AG08395 (cell line): ENCODE measurements at places on chromosomes 6 and 20.

GRCh38 chr6:33160728-33161344 lies 31.4 kb downstream of the COL11A2 start:
- peak; percentile 91 for DNase-seq

GRCh38 chr6:144394210-144394609 lies 109.1 kb downstream of the UTRN start:
- DNase-seq, result no peak

DNA sequence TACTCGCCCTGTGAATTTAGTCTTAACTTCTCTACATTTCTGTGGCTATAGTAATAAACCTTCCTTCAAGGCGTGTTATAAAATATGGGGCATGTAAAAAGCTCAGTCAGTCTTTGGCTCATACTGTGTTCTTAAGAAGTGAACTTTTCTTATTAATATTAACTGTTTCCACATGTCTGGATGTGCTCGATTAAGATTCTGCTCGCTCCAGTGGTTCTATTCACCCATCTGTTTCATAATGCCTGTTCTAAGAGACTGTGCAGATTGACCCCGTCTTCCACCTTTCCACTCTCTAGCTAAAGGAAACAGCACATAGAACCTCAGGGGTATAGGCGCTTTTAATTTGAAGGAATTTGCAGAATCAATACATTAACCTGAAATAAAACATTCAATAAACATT lies 99.9 kb downstream of the L3MBTL3 start:
- DNase-seq, result no peak

DNA sequence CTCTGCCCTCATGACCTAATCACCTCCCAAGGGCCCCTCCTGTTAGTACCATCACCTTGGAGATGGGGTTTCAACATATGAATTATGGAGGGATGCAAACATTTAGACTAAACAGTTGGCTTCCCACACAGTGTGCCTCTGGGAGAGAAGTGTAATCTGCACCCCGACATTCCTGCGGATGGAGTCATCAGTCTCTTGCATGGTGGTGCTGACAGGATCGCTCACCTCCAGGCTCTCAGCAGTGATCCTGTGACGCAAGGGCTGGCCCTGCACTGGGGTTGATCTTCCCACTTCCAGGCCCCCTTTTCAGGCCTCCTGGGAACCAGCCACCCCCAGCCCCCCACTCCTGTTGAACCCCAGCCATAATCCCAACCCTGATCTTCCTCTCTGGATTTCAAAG lies 16.0 kb upstream of the PI16 start:
- DNase-seq, result peak; percentile 65

- no peak for DNase-seq
Measured at GRCh38 chr6:26175033-26175427, 87.8 kb downstream of the HFE start.

DNA sequence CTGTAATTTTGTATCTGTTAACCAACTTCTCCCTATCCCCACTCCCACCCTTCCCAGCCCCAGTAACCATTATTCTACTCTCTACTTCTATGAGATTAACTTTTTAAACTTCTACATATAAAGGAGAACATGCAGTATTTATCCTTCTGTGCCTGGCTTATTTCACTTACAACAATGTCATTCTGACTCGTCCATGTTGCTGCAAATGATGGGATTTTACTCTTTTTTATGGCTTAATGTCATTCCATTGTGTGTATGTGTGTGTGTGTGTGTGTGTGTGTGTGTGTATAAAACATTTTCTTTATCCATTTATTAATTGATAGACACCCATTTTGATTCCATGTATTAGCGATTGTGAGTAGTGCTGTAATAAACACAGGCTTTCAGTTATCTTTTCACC lies 76.1 kb downstream of the COL19A1 start:
- no peak for DNase-seq

GRCh38 chr6:107735906-107736635 lies 88.0 kb downstream of the SCML4 start:
- no peak for DNase-seq

DNA sequence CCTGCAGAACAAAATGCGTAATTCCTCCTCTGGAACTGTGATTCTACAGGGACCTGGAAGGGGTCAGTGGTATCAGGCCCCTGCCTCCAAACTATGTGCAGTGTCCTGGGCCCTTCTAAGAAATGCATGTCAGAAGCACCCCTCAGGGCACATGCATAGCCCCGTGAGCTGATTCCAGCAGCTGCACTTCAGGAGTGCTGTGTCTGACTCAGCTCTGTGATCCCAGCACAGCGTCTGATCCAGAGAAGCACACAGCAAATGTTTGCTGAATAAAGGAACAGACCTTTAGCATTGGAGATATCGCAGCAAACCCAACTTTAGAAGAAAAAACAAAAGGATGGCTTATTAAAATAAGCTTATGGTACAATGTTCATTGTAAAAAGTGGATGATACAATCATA lies 15.8 kb upstream of the MAFB start:
- DNase-seq, result no peak

DNA sequence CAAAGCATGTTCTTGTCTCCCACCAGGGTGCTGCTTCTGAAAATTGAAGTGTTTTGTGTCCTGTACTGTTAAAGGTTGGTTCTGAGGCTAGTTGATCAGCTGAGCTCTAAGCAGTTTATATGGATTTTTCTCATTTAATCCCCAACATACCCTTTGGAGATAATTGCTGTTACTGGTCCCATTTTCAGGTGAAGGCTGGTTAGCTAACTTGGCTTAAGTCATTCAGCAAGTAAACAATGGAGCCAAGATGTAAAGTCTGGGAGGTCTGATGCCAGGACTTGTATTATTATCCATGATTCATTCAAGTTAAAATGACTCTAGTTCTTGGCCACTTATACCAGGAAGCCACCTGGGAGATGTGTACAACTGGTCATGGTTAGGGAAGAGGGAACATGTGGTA lies 42.5 kb upstream of the FERMT1 start:
- no peak for DNase-seq
